NCI-H524 treated with DMSO at 0.1 percent for 48 hours (cell line): ENCODE measurements at places on chromosomes 5 and 9.

DNA sequence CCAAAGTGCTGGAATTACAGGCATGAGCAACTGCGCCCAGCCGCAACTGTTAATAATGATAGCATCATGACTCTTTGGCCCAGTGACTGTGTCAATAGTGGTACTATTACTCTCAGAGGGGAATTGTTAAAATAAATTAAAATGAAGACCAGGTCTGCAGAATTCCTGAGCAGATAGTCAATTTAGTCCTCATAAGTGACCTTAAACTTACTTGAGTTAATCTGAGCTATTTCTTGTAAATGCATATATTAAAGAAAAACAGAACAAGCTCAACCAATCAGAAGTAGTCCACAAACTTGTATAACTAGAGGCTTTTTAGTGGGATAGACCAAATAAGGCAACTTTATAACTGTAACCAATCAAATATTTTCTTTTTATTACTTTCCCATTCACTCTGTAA lies 1.7 kb upstream of the RECK start:
- DNase-seq = no peak

GRCh38 chr5:52375969-52376368 lies 411.7 kb upstream of the ITGA1 start:
- DNase-seq = no peak

DNA sequence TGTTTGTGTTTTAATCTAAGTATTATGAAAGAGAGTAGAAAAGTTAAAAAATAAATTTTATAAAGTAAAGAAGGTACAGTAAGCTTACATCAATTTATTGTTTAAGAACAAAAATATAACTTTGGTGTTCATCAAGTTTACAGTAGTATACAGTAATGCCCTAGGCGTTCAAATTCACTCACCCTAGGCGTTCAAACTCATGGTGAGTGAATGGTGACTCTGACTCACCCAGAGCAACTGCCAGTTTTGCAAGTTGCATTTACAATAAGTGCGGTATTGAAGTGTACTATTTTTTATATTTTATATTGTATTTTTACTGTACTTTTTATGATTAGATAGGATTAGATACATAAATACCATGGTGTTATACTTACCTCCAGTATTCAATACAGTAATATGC lies 421.3 kb downstream of the CDH12 start:
- no peak for DNase-seq

DNA sequence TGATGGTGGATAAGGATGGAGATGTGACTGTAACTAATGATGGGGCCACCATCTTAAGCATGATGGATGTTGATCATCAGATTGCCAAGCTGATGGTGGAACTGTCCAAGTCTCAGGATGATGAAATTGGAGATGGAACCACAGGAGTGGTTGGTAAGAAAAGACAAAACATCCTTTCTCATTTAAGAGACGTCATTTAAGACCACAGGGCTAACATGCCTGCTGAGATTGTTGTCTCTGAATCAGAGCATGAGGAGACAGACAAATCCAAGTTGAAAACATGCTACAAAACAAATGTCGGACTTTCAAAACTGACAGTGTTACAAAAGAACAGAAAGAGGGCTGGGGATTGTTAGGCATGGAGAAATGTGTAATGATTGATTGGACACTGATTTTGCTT lies 4.6 kb downstream of the CCT5 start:
- DNase-seq = no peak

DNA sequence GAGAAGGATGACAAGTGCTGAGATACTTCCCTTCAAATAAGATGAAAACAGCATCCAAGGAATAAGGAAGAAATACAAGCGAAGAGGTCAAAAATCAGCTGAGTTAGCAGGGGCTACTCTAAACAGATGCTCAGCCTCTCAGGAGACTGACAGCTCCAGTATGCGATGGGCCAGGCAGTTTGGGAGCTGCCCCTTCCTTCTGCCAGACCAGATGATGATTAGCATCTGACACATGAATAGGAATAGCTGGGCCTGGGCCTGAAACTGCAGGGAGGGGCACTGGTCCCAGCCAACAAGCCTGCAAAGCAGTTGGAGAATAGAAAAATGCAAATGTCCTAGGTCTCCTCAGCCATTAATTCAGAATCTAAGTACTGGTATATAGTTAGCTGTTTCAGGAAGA lies 13.1 kb upstream of the MAP3K1 start:
- DNase-seq = no peak
